ENCODE measurements at places on chromosomes 2 and 18.

GRCh38 chr2:110991911-110992310, 128.8 kb upstream of the BCL2L11 start:
- H3K4me1 ChIP-seq = no peaks in the 10 kb centered on the region
- DNase-seq = no peak
- H3K27me3 ChIP-seq = no peaks in the 10 kb centered on the region
- no peaks in the 10 kb centered on the region for H3K36me3 ChIP-seq
- no peak overlapping the region for H3K27ac ChIP-seq

DNA sequence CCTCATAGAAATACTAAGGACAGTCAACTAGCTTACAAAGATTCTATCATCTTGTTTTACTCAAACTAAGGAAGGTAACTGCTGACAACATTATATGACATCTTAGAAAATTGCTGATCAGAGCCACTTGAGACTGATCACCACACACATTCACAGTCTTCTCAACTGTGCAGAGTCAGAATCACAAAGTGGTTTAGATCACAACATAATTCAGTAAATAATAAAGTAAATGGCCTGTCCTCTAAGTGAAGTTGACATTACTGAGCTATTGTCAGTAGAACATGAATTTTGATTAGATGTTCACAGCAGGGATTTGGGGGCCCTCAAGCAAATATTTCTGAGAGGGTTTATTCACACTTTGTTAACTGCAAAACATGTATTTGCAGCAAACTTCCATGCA, 28.5 kb downstream of the NOL4 start:
- no peak overlapping the region for H3K27ac ChIP-seq
- DNase-seq = no peak
- no peaks in the 10 kb centered on the region for H3K27me3 ChIP-seq
- no peaks in the 10 kb centered on the region for H3K4me1 ChIP-seq
- no peak overlapping the region for H3K4me3 ChIP-seq

DNA sequence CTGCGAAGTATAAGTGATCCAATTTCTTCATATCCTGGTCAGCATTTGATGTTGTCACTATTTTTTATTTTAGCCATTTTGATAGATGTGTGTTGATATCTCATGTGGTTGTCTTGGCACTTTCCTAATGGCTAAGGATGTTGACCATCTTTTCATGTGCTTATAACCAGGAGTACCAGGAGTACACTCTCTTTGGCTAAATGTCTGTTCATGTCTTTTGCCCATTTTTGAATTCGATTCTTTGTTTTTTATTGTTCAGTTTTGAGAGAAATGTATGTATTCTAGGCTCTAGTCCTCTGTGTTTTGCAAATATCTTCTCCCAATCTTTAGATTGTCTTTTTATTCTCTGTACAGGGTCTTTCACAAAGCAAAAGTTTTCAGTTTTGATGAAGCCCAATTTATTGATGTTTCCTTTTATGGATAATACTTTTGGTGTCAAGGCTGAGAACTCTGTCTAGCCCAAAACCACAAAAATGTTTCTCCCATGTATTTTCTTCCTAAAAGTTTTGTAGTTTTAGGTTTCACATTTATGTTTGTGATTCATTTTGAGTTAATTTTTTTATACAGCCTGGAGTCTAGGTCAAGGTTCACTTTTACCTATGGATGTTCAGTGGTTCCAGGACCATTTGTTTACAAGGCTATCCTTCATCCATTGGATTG, 65.4 kb downstream of the SDC1 start:
- no peak for DNase-seq
- H3K4me3 ChIP-seq = no peak overlapping the region
- no peaks in the 10 kb centered on the region for H3K4me1 ChIP-seq
- no peak overlapping the region for H3K27ac ChIP-seq
- H3K27me3 ChIP-seq = no peaks in the 10 kb centered on the region

- H3K4me3 ChIP-seq = no peak overlapping the region
- no peak for DNase-seq
- no peaks in the 10 kb centered on the region for H3K36me3 ChIP-seq
- no peaks in the 10 kb centered on the region for H3K27me3 ChIP-seq
Observed at GRCh38 chr2:213238753-213239495, 45.3 kb upstream of the SPAG16 start.

DNA sequence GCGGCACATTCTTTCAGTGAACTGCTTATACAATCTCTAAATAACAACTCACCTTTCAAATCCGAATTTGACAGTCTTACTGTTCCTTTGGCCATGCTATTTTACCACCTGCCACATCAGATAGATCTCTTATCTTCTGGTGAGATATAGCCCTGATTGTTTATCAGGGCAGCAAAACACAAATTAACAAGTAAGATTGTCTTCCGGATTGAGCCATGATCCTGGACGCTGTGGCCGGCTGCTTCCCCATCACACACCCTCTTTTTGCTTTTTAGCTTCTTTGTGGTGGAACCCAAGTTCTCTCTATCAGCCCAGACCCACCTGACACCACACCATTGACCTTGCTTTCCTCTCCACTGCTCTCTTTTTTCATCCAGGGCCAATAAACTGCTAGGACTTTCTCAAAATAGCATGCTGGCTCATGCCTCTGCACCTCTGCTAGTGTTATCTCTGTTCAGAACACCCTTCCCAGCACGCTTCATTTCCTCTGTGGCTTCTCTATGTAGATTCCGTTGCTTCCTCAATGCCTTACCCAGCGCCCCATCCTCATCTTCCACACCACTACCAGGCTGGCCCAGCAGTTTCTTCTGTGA, 111.8 kb upstream of the CNTNAP5 start:
- H3K27ac ChIP-seq = no peak overlapping the region
- no peak overlapping the region for H3K4me3 ChIP-seq
- no peaks in the 10 kb centered on the region for H3K4me1 ChIP-seq
- DNase-seq = no peak
- H3K27me3 ChIP-seq = no peaks in the 10 kb centered on the region
- H3K36me3 ChIP-seq = no peaks in the 10 kb centered on the region

- no peaks in the 10 kb centered on the region for H3K4me1 ChIP-seq
- H3K27me3 ChIP-seq = no peaks in the 10 kb centered on the region
- H3K4me3 ChIP-seq = no peak overlapping the region
- no peaks in the 10 kb centered on the region for H3K36me3 ChIP-seq
- no peak for DNase-seq
- H3K27ac ChIP-seq = no peak overlapping the region
Observed at GRCh38 chr2:179622635-179623300, 238.6 kb downstream of the ZNF385B start.

DNA sequence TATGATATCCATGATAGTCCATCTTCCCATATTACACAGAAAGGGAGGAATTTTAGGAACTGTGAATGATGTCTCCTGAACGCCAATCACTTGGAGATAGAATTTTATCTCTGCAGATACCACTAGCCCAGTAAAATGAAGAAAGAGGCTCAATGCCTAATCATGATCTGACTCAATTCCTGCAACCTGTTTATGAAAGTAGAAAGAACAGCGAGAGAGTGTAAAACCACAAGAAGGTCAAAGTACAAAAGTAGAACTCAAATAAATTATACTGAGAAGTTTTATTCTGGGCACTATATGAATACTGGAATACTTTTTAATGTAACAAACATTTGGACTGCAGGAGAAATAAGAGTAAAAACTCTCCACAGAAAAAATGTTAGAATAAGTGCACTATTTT, 892.1 kb upstream of the DDX18 start:
- DNase-seq = no peak
- H3K27me3 ChIP-seq = no peaks in the 10 kb centered on the region
- no peak overlapping the region for H3K27ac ChIP-seq
- H3K36me3 ChIP-seq = no peaks in the 10 kb centered on the region

DNA sequence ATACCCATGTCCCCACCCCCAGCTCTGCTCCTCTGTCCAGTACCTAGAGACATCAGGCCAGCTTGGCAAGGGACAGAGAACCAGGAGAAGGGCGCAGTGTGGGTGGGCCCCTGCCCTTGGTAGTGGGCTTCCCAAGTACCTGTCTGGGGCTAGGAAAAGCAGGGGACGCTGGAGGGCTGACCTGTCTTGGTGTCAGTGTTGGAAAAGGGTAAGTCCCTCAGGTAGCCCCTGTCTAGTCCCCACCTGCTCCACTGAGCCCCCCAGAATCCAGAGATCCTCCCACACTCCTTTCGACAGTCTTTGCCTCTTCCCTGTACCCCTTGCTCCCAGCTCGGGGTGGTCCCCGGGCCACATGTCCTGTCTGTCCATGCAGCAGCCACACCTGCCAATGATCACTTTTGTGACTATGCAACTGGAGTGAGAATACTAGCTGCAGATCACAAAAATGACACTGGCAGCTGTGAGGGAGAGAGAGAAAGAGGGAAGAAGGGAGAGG, 14.6 kb downstream of the DNAJB2 start:
- DNase-seq = no peak
- H3K27me3 ChIP-seq = no peaks in the 10 kb centered on the region
- no peaks in the 10 kb centered on the region for H3K36me3 ChIP-seq
- H3K4me1 ChIP-seq = peaks cover 15% of the 10 kb centered on the region

GRCh38 chr2:172412984-172413492, 14.3 kb upstream of the ITGA6 start:
- H3K36me3 ChIP-seq = no peaks in the 10 kb centered on the region
- no peak for DNase-seq
- H3K4me1 ChIP-seq = peaks cover 7% of the 10 kb centered on the region
- H3K4me3 ChIP-seq = no peak overlapping the region

DNA sequence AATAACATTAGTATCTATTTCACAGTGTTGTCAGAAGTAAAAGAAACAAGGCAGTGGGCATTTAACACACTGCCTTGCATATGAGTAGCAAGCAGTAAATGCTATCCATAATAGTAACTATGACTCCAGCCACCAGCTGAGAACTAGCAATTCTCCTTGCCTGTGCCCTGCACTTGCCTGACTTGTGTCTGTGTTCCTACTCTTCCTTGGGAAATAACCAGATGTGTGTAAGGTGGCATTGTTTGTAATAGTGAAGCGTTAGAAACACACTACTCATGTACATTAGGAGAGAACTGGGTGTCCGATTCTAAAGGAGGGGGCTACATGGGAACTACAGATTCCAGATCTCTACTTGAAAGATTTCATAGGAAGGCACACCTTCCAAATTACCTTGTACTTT, 197.8 kb downstream of the STK39 start:
- no peaks in the 10 kb centered on the region for H3K27me3 ChIP-seq
- H3K4me1 ChIP-seq = no peaks in the 10 kb centered on the region
- no peak for DNase-seq
- H3K4me3 ChIP-seq = no peak overlapping the region
- H3K36me3 ChIP-seq = no peaks in the 10 kb centered on the region

- H3K4me1 ChIP-seq = no peaks in the 10 kb centered on the region
- H3K27me3 ChIP-seq = no peaks in the 10 kb centered on the region
- DNase-seq = no peak
Observed at GRCh38 chr2:235834781-235835180, 333.4 kb downstream of the GBX2 start.

GRCh38 chr2:100272841-100273329, 49.4 kb downstream of the LONRF2 start:
- H3K27me3 ChIP-seq = no peaks in the 10 kb centered on the region
- H3K27ac ChIP-seq = peak overlapping the region; percentile 46
- H3K4me3 ChIP-seq = no peak overlapping the region
- H3K36me3 ChIP-seq = no peaks in the 10 kb centered on the region
- no peak for DNase-seq

GRCh38 chr2:54840559-54841468, 117.4 kb downstream of the EML6 start:
- no peak overlapping the region for H3K27ac ChIP-seq
- H3K27me3 ChIP-seq = no peaks in the 10 kb centered on the region
- DNase-seq = no peak
- no peaks in the 10 kb centered on the region for H3K4me1 ChIP-seq
- H3K36me3 ChIP-seq = no peaks in the 10 kb centered on the region
- H3K4me3 ChIP-seq = no peak overlapping the region

GRCh38 chr2:178891959-178892485, 84.8 kb upstream of the TTN start:
- no peaks in the 10 kb centered on the region for H3K36me3 ChIP-seq
- no peaks in the 10 kb centered on the region for H3K27me3 ChIP-seq
- H3K27ac ChIP-seq = no peak overlapping the region
- H3K4me1 ChIP-seq = no peaks in the 10 kb centered on the region
- DNase-seq = no peak
- H3K4me3 ChIP-seq = no peak overlapping the region

DNA sequence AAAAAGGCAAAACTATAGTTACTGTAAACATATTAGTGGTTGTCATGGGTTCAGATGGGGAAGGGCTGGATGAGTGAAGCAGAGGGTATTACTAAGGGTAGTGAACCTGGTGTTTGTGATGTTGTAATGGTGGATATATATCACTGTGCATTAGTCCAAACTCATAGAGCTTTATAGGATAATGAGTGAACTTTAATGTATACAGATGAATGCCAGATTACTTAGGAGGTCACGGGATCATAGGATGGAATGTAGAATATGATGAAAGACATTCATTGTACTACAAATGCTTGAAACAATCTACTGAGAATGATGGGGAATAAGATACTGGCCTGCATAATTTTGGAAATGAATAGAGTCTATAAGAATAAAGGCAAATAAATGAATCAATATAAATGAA, 226.7 kb upstream of the ZNF804A start:
- H3K27me3 ChIP-seq = no peaks in the 10 kb centered on the region
- no peak overlapping the region for H3K27ac ChIP-seq
- H3K4me3 ChIP-seq = no peak overlapping the region
- DNase-seq = no peak
- H3K36me3 ChIP-seq = no peaks in the 10 kb centered on the region
- H3K4me1 ChIP-seq = no peaks in the 10 kb centered on the region

- H3K27me3 ChIP-seq = no peaks in the 10 kb centered on the region
- no peak overlapping the region for H3K4me3 ChIP-seq
- peaks cover 9% of the 10 kb centered on the region for H3K4me1 ChIP-seq
- no peak overlapping the region for H3K27ac ChIP-seq
Observed at GRCh38 chr2:9106338-9107167, 100.1 kb upstream of the ASAP2 start.

DNA sequence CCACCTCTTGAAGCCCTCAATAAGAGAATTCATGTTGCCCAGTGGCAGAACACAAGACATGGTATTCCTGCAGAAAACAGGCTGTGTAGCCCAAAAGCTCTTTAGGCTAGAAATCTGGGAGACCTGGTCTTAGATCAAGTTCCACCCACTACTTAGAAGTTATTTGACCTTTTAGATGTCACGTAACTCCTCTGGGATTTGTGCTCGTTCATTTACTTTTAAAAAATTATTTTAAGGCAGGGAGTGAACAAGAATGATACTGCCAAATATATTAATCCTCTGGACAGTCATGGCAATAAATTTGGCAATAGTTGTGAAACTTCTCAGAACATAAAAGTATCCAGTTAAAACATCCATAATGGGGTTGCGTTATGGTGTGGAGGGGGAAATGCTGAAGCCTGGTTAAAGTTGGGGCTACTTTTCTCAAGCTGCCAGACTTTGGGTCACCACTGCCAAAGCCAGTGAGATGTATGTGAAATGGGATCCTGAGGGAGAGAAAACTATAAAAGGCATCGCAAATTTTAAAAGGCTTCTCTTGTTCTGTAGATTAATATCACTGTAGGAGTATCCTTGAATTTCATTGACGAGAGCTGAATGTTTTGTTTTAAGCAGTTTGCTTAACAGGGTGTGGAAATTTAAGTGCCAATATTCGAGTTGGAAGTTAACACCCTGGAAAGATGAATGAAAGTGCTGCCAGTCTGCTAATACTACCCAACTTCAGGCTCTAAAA, 15.8 kb downstream of the DAPL1 start:
- no peak overlapping the region for H3K4me3 ChIP-seq
- no peak for DNase-seq
- no peaks in the 10 kb centered on the region for H3K27me3 ChIP-seq

GRCh38 chr18:72161691-72162090, 382.5 kb downstream of the CBLN2 start:
- H3K36me3 ChIP-seq = no peaks in the 10 kb centered on the region
- H3K27ac ChIP-seq = no peak overlapping the region
- no peak overlapping the region for H3K4me3 ChIP-seq
- H3K4me1 ChIP-seq = no peaks in the 10 kb centered on the region

Measured in vagina (tissue), 2 donors.